ENCODE measurements at places on chromosomes 16 and 17. TPM values are rescaled to one million over a fixed set of nuclear protein-coding genes. Genes with fewer than 3 reads are reported as not detected.

Gene VASN
- total RNA-seq = 16.8 TPM

Gene C1QTNF8
- not detected for total RNA-seq

Gene IL17C
- not detected for total RNA-seq

Gene ATF7IP2
- total RNA-seq = 13.0 TPM

- DNase-seq = no peak
Measured at GRCh38 chr17:44543213-44543904, 13.9 kb upstream of the FZD2 start.

DNA sequence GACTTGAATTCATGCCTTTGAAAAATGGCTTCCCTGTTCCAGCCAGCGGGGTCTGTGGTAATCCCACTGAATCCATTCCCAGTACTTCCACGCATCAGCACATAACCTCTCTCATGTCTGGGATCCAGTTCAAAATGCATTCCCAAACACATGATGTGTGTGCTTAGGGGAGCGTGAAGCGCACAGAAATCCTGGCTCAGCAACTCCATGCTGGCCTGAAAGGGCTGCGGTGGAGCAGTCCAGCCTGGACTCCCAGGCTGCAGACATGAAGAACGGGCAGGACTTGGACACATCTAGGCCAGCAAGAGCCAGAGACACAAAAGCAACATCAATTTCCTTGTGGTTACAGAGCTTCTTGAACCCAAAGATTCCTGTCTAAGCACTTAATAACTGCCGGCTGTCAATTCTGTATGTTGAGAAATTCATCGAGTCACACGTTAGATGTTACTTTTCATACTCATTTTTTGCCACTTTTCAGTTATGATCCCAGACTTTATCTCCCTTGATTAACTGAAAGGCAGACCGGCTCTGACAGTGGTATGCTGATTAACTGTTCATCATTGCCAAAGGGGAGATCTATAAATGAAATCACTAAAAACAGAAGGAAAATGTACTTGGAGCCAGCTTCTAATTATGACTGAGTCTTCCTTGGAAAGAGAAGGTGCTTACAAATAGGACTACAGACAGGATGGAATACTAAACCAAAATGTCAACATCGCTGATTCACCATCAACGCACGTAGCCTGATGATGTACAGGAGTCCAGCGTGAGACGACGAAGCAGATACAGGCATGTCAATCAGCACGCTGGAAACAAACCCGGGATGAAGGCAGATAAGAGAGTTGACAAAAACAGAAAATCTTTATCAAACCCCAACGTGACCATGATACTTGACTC, 23.0 kb downstream of the NSMCE1 start:
- DNase-seq = no peak

DNA sequence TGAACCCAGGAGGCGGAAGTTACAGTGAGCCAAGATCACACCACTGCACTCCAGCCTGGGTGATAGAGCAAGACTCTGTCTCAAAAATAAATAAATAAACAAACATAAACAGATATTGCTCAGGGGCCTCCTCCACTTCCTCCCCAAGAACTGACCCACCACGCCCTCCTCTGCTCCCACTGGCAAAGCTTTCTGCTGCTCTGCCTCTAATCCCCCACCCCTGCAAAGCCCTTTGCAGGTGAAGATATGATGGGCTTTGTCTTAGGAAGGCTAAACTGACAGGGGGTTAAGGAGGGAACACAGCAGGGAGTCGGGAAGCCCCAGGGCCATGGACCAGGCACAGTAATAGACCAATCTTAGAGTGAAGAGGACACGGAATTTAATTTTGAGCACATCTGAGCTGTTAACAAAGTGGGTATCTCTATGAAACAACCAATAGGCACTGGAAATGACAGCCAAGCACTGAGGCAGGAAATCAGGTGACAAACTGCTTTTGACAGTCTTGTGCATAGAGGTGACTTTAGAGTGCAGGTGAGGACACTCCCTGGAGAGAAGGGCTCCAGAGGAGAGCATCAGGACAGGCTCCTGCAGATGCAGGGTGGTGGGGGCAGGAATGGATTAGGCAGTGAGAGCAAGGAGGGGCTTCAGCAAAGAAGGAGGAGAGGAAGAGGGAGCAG, 6.4 kb upstream of the CD300LD start:
- DNase-seq = no peak

DNA sequence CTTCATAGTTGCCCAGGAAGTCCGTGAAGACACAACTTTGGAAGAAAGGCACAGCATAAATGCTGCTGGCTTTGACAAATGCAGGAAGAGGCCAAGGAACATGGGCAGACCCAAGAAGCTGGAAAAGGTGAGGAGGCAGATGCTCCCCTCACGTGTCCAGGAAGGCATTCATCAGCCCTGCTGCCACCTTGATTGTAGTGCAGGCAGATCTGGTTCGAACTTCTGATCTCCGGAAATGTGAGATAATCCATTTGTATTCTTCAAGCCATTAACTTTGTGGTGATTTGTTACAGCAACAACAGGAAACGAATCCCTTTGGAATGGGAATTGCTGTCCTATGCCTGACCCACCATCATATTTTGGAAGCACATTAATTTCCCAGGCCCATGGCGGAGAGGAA, 28.5 kb upstream of the LCMT1 start:
- DNase-seq = no peak

GRCh38 chr16:68194251-68194650, 41.7 kb downstream of the ESRP2 start:
- no peak for DNase-seq

DNA sequence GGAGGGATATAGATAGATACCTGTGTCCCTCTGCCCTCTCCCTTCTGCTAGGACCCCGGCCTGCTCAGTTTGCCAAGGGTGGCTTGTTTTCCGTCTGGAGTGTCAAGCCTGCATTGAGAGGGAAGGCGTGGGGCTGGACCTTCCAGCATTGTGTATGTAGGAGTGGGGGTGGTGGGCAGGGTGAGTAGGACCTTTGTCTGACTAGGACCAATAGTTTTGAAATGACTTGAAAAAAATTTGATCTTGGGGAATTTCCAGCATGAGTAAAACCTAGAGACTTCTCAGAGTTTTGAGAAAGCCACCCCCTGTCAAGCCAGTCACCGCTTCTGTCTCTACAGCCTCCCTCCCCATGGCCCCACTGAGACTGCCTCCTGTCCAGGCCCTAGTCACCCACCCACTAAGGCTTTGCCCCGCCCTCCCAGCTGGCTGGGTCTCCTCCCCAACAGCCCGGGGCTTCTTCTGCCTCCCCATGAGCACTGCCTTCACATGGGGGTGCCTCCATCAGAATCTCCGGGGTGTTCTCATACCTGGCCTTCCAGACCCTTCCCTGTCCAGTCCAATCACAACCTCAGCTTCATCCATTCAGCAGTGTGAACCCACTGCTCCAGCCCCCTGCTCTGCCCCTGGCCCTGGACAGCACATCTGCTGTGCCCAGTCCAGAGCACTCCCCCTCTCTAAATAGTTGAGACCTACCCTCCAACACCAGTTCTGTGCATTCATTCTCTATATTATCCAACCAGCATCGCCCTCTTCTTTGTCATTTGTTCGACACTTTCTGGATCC, 207.0 kb downstream of the MSI2 start:
- peak; percentile 34 for DNase-seq

DNA sequence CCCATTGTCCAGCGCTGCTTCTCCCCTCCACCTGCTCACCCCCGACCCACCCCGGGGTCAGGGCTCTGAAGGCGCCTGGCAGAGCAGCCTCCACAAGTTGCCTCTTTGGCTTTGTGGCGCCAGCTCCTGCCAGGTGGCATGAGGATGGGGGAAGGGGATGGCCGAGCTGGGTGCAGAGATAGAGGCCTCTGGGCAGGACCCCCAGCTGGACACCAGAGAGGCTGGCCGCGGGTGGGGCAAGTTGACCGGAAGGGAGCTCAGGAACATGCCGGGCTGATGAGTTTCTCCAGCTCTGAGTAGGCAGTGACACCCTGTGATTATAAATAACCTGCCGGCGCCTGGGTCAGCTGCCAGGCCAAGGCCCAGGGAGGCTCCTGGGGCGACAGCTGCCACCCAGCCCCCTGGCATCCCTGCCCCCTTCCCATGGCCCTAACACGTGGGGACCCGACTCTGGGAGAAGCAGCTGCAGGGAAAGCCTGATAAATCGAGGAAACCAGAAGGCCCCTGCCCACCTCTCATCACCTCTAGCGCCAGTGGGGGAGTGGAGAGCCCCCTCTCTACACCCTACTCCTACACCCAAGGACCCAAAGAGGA, 729 bp downstream of the P2RX5 start:
- DNase-seq = no peak

DNA sequence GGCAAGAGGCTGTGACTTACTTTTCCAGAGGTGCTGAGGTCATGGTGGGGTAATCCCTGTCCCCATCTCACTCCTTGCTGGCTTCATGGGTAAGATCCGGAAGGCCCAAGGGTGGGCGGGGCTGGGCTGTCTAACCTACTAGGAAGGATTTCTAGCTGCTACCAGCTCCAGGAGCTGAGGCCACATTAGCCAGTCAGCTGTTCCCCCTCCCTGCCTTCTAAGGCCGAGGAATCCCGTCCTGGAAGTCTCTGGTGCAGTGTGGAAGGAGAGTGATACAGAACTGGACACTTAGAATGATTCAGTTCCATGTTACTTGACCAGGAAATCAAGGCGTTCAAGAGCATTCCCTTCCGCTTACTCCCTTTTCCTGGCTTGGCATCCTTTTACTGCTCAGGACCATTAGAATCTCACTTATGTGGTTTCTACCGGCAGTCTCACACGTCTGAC, 8.9 kb downstream of the GNGT2 start:
- DNase-seq = no peak

GRCh38 chr17:39981207-39981741, 667 bp downstream of the PSMD3 start:
- no peak for DNase-seq

- DNase-seq = no peak
Measured at GRCh38 chr16:76529120-76529519, 251.9 kb downstream of the CNTNAP4 start.

DNA sequence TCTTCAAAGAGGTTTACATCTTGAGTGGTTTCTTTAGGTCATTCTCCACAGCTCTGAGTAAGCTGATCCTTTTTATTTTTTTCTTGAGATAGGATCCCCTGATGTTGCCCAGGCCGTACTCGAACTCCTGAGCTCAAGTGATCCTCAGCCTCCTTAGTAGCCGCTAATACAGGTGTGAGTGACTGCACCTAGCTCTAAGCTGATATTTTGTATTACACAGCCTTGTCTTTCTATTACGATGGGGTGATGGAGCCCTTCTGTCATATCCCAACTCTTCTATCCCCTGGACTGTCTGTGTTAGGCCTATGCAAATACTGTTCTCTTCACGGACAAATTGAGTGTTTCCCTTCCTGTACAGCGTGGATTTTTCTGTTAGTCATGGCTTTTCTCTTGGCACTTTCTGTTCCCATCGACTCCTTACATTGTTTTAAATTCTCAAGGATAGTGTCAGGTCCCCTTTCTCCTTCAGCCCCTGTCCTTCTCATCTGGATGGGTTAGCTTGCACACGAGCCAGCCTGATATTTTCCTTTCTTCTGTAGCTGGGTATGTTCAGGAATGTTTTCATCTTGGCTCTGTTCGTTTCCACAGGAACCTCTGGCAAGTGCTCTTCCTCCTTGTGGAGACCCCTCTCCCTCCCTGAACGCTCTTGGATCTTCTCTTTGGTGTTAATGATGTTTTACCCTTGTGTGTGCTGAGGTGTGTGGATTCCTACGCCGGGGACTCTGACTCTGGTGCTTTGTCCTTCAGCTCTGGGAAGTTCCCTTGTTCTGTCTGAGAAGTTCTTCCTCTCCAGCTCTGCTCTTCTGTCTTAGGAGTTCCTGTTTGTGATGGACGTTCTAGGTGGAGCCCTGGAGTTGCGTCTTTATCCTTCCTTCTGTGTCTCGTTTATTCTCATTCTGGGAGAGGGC, 2.3 kb downstream of the BANP start:
- no peak for DNase-seq

DNA sequence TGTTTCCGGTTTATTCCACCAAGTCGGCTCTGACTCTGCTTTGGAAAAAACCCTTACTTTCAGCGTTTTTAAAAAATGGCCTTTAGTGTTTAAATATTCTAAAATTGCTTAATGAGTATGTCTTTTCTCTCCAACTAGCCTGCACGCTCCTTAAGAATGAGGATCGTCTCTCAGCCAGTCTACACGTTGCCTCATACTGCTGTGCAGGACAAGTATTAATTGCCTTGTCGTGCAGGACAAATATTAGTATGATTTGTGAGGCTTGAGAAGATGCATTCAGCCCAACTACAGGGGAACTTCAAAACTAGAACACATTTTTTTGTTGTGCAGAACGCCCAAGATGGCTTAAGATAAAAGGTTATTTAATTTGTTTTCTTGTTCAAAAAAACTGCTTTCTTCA, 61.2 kb downstream of the MARCHF10 start:
- no peak for DNase-seq

DNA sequence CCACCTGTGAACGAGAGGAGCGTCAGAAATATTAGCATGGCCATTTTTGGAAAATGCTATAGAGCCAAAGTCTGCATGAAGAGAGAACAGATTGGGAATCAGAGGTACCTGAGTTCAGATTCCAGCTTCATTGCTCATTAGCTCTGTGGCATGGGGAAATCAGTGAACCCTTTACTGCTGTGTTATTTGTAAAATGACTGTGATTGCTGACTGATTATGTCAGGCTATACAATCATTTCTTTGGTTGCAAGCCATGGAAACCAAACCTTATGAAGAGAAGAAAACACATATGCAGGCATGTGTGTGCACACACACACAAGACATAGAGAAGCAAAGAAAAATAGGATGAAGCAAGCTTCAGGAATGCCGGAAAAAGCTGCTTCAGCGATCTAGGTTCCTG, 101.4 kb upstream of the HSBP1 start:
- DNase-seq = no peak

DNA sequence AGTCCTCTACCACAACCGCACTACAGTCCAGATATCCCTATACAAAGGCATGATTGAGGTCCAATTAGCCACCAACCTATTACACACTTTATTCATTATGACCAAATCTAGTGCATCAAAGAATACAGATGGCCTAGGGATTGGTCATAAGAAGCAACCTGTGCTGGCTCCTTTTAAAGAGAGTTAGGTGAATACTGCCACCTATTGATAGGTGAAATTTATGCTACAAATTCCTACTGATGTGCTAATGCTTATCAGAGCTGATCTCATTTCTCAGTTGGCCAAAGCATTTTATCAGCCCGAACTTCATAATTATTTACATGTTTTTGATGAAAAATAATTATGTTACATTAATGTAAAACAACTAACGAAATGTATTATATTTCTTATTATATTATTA, 166.3 kb downstream of the ANKFN1 start:
- DNase-seq = no peak
